ENCODE measurements at places on chromosomes 7 and 10.

- DNase-seq: no peak
Measured at GRCh38 chr10:110650265-110650668, 6.1 kb downstream of the RBM20 start.

DNA sequence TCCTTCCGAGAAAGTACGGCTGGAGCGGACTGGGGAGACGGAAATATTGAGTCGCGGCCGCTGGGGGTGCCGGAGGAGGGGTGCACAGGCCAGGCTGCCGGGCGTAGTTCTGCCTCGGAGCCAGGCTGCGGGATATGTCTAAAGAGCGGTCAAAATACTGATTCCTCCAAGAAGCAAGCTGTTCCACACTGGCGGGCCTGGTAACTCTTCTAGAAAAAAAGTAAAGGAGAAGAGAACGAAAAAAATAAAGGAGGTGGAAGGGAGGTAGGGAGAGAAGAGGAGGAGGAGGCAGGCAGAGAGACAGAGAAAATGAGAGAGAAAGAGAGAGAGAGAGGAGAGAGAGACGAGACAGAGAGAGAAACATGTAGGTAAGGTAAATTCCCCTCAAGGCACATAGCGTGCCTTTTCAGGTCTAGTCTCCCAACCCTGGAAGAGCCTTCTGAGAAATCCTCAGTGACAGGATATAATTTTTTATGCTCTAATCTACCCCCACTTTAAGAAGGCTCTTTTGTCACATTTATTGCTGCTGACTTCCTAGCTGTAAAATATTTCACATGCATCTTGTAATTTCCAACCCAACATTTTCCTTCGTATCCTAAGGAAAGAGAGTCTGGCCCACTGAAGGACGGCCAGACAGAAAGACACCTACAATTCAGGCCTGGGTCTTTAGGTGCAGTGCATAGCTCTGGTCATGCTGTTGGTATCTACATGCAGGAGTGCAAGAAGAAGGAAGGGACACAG is 5.7 kb downstream of the DLX5 start:
- DNase-seq: no peak

DNA sequence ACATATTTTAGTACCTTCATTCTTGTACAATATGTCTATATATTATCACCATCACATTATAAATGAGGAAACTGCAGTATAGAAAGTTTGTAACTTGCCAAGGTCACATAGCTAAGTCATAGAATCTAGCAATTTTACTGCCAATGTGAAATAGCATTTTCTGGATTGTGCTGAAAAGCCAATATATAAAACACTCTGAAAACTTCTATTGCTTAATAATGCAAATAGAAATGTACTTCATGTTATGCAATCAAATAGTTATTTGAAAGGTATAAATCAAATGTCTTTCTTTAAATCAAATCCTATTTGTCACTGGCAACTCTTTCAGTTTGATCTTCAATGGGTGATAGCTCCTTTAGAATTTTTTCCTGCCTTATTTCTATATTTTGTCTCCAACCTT is 129.5 kb downstream of the TMEM26 start:
- no peak for DNase-seq

DNA sequence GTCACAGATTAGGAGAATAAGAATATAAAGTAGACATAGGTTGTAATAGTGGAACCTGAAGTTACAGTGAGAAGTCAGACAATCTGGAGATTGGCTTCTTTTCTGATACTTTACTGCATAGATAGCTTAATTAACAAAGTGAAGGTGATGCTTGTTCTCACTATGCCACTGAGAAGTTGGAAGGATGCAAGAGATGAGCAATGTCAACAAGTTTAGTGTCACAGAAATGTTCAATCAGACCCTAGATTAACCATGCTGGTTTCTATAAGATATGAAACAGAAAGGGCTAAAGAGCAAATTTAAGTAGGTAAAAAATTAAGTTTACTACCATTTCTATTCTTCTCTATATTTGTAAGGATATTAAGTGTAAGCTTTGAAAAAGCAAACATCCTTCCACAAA is 838.6 kb upstream of the SORCS1 start:
- DNase-seq: no peak

- no peak for DNase-seq
Measured at GRCh38 chr7:55591282-55591931, 19.1 kb upstream of the VOPP1 start.

DNA sequence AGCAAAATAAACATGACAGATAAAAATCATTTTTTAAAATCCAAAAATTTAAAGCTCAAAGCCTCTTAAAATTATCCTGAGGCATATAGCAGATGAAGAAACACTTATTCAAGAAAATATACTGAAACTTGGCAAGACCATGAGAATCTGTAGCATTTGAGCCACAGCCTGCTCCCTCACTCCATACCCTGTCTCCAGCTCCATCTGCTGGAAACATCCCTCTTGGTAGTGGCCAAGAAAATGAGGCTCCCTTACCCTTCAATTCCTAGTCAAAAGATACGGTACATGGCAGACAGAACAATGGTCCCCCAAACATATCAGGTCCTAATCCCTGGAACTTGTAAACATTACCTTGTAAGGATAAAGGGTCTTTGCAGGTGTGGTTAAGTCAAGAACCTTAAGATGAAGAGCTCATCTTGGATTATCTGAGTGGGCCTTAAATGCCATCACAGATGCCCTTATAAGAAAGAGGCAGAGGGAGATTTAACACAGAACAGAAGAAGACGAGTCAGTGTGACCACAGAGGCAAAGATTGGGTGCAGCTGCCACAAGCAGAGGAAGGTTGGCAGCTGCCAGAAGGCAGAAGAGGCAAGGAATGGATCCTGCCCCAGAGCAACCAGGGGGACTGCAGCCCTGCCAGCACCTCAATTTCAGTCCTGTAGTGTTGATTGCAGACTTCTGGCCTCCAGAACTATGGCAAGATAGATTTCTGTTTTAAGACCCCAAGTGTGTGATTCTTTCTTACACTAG is 149.4 kb downstream of the ZNF248 start:
- no peak for DNase-seq

GRCh38 chr10:67668448-67668847 is 27.5 kb downstream of the CTNNA3 start:
- DNase-seq: no peak

- DNase-seq: peak; percentile 73
Measured at GRCh38 chr7:76318488-76319353, 16.2 kb downstream of the HSPB1 start.

DNA sequence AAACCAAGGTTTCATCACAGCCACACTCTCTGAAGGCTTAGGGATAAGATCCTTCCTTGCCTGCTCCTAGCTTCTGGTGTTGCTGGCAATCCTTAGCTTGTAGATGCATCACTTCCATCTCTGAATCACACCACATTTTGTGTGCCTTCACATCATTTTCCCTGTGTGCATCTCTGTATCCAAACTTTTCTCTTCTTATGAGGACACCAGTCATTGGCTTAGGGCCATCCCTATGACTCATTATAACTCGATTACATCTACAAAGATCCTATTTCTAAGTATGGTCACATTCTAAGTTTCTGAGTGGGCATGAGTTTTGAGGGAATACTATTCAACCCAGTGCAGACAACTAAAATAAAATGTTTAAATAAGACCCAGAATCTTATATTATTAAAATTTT is 121.7 kb downstream of the C7orf25 start:
- DNase-seq: no peak

DNA sequence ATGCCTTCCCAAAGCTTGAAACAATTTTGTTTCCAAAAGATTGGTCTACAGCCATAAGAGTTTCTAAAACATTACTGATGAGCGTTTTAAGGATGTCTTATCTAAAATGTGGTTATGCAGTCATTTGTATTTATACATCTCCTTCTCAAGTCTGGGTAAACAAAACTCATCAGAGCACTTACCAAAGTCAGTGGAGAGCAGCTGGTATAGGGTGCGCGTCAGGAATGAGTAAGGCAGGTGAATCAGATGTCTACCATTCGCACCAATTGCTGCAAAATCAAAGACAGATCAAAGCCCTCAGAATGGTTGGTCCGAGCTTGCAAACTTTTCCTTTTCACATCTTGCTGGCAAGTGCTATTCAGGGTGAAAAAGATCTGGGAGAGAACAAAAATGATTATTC is 65.6 kb upstream of the FAM171A1 start:
- no peak for DNase-seq

GRCh38 chr7:139396323-139396951 is 36.7 kb downstream of the LUC7L2 start:
- DNase-seq: no peak

DNA sequence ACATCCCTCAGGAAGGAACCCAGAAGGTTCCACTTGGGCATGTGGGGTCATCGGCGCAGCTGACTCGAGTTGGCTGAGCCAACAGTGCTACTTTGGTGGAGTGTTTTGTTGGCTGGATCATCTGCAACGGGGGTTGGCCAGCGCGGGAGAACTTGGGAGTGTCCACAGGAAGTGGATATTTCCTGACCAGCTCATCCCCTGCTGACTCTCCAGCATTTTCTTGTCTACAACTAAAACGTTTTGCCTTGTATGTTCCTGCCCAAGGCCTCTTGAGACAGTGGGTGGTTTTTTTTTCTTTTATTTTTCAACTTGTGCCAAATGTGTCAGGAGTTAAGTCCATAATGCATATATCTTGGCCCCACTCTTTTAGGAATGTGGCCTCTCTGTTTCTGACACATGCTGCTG is 208.6 kb downstream of the ZNF365 start:
- DNase-seq: no peak

DNA sequence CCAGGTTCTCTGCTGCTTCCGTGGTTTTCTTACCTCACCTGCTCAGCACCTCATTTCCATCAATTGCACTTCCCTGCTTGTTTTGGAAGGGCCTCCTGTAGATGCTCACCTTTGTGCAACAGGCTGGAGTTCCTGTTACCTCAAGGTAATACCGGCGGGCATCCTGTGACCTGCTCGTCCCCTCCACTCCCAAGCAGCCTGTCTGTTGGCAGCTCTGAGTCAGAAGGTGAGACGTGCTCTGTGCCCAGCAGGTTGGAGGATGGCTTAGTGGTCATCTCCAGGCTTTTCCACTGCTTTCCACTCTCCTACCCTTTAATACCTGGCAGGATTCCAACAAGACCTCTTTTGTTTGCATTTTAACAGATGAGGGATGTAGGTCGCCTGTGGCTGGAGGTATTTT is 86.0 kb downstream of the CAMK1D start:
- no peak for DNase-seq

DNA sequence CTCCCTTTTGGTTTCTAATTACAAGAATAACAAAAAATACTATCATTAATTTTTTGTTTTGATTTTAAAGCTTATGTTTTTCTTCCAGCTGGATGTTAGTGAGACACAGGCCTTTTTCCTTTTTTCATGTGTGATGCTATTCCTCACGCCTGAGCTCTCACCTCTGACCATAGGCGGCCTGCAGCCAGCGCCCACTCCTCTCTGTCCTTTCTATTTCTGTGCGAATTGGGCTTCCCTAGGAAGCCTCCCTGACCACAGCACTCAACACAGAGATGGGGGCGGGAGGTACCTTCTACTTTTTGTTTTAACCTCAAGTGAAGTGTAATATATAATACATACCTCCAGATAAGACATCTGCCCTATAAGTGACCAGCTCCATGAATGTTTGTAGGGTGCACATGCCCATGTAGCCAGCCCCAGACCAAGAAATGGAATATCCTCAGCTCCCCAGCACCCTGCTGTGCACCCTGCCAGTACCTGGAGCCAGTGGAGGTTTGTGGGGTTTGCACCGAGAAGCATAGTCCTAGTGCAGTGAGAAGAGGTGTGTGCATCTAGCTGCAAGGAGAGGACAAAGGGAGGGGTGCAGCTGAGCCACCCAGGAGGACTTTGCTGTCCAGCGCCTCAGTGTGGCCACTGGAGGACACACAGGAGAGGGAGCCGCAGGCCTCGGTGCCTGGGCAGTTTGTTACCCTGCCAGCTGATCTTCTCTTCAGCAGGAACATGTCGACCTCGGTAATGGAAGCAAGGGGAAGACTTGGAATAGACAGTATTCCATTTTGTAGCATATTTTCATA is 38.5 kb downstream of the BNIP3 start:
- no peak for DNase-seq

- no peak for DNase-seq
Measured at GRCh38 chr10:60149003-60149402, 240.7 kb downstream of the ANK3 start.

DNA sequence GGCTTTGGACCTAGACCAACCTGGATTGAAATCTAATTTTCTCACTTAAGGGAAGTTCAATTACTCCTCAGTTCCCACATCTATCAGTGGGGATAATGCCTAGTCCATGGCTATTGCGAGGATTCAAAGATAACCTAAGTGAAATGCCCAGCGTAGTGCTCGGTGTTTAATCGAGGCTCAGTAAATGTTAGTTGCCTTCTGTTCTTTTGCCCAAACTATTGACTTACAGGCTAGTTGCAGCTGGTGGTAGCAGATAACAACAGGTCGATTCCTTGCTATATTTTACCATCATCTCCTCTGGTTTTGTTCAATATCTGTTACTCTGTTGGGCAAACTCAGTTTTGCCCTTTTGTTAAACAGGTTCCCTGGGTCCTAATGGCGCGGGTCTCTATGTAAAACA is 22.8 kb downstream of the DNAH11 start:
- no peak for DNase-seq

Measured in CD4-positive, alpha-beta T cell treated with Interleukin-1 beta for 1 hour (primary cell).